ENCODE measurements at places on chromosomes 12 and 14.

GRCh38 chr14:51282517-51282916 lies 42.5 kb downstream of the TMX1 start:
- no peak for DNase-seq

- no peak for DNase-seq
These were observed 19.7 kb upstream of the FOXJ2 start for GRCh38 chr12:8012651-8013309.

DNA sequence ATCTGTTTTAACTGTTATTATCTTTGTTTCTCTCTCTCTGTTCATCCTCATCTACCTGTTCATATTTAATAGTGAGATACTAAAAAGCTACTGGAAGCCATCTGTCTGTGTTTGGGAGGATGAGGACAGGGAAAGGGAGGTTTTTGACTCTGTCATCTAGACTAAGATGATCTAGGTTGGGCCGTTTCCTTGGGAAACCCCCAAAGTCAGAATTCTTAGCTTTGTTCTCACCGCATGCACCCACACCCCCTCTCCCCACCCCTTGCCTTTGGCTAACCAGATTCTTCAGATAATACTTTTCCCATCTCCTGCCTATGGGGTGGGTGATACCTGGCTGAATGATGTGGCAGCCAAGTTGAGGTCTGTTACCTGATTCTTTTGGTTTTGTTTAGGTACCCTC lies 73.0 kb downstream of the PRICKLE1 start:
- no peak for DNase-seq

DNA sequence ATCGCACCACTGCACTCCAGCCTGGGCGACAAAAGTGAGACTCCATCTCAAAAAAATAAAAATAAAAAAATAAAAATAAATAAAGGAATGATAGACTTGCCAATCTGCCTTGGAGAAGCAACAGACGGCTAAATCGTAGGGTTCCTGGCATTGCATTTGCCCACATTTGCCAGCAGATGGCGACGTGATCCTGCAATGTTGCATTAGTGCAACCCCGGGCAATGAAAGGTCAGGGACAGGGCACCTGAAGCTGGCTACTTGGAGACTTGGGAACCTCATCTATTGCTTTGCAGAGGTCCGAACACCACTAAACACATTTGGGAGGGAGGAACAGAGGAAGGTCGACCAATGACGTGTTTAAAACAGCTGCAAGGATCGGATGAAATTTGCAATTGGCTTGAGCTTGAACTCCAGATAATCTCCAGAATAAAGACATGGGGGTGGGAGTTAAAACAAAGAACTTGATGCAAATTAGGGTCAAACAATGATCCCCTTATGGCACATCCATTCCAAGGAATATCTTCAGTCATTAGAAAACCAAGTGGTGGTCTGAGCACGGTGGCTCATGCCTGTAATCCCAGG lies 34.6 kb downstream of the SPRING1 start:
- DNase-seq = peak; percentile 59

DNA sequence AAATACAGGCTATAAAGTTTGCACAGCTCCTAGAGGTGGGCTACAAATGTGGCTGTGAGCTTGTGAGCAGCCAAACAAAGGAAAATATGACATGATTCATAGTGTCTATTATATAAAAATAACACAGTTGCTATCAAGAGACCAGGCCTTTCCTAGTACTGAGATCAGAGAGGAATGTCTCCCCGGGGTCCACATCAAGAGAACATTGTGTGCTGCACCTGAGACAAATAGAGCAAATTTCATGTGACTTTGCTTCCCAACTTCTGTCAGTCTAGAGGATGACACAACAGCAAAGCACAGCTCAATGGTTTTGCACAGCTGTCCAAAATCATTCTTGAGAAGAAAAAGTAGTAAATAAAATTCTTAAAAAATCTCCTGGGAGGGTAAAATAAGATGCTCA lies 297.5 kb upstream of the PRKD1 start:
- no peak for DNase-seq

DNA sequence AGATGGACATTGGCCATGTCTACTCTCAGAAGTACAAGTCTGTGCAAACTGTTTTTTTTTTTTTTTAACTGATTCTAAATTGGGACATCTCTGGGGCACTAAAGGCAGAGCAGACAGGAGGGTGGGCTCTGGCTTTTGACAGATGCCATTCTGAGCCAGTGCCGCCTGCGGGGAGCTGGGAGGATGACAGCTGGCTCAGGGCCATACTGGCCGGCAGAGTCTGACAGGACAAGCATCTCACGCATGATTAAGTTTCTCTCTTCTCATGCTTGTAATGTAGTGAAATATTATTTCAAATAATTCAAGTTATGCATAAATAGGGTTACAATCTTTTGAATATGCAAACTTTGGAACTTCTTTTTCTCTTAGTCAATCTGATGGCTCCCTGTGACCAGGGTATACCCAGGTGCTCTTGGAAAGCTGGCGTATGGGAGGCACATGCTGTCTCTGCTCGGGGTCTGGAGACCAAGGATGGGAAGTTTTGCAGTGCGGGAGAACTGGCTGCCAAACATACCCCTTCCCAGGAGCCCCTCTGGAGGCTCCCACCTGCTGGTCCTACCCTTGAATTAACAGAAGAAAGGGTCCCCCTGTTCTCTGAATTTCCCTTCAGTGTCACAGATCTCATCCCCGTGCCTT lies 7.6 kb downstream of the CDCA4 start:
- DNase-seq = no peak

- DNase-seq = no peak
These were observed 96.9 kb downstream of the PIWIL1 start for GRCh38 chr12:130434560-130434959.

DNA sequence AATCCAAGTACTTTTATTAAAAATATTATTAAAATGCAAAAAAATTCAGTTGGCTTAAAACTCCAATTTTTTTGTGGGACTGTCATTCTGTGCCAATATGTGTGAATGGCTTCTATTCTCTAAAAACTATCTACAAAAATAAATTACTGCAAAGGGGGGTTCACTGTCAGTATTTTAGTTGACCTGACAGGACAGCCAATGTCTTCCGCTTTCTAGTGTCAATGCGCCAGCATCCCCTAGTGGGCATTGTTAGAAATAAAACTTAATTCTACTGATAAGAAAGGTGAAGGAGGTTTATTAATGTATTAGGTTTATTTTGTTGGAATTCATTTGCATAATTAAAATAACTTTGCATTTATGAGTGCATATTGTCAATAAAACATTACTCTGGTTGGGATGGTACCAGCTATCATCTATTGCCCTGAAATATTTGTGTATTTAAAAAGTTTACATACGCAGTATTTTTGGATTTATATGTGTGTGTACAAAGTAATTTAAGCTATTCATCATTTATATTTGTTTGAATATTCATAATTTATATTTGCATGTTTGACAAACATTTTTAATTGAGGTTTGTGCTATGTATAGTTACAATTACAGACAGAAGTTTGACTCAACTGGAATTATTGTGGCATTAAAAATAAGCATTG lies 527.2 kb downstream of the FLRT2 start:
- DNase-seq = no peak

GRCh38 chr14:103385929-103386712 lies 906 bp downstream of the MARK3 start:
- DNase-seq = no peak

- DNase-seq = no peak
These were observed 531.3 kb downstream of the GALC start for GRCh38 chr14:87461704-87462103.

- no peak for DNase-seq
These were observed 103.3 kb upstream of the BTG1 start for GRCh38 chr12:92248977-92249376.

GRCh38 chr12:15157269-15157671 lies 63.9 kb downstream of the RERG start:
- DNase-seq = no peak

DNA sequence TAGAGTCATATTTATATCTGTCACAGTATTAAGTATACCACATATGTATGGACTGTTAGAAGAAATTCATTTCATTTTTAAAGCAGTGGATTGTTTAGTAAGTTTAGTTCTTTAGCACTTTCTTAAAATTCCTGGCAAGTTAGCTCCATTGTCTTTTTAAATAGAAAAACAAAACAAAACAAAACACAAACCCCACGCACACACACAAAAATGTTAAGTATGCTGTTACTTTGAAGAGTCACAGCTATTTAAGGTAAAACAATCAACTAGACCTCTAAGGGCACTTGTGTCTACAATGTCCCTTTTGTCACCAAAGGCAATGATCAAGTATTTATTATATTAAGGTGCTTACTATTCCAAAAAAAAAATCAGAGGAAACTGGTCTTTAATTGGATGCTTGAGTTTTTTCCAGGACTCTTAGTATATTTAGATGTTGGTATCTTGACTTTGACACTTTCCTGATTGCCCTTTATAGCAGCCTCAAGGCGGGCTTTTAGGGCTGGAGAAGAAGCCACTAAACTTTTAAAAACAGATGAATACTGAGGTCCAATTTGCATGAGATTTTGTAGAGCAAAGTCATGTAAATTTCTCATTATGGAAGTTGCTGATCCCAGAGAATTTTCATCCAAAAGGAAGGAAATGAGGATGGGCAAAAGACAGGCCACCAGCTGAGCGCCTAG lies 85.5 kb upstream of the HECTD1 start:
- no peak for DNase-seq

- no peak for DNase-seq
These were observed 905 bp upstream of the CIPC start for GRCh38 chr14:77097006-77097699.

GRCh38 chr14:90828642-90829487 lies 12.6 kb upstream of the TTC7B start:
- DNase-seq = no peak

DNA sequence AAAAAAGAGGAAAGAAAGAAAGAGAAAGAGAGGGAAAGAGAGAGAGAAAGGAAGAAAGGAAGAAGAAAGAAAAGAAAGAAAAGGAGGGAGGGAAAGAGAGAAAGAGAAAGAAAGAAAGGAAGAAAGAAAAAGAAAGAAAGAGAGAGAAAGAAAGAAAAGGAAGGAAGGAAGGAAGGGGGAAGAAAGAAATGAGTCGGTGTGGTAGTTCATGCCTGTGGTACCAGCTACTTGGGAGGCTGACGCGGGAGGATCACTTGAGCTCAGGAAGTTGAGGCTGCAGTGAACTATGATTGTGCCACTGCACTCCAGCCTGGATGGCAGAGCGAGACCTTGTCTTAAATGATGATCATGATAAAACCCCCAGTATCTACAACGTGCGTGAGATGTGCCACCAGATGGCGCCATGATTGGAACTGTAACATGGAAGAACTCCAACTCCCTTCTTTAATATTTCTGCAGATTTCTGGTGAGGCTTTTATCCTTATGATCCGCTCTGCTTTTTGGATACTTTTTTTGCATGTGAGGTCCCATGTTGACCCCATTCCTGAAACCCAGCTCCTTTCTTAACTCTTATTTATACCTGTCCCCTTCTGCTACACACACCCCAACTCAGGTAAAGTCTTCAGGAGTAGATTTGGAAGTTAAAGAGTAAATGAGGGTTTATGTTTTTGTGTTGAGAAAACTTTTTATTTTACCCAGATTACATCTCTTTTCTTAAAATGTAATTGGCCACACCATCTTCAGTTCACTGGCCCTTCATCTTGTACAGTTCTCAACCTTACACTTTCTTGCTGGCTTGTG lies 25.6 kb downstream of the RNASE10 start:
- peak; percentile 47 for DNase-seq

GRCh38 chr12:1189163-1189562 lies 198.1 kb downstream of the ERC1 start:
- no peak for DNase-seq

DNA sequence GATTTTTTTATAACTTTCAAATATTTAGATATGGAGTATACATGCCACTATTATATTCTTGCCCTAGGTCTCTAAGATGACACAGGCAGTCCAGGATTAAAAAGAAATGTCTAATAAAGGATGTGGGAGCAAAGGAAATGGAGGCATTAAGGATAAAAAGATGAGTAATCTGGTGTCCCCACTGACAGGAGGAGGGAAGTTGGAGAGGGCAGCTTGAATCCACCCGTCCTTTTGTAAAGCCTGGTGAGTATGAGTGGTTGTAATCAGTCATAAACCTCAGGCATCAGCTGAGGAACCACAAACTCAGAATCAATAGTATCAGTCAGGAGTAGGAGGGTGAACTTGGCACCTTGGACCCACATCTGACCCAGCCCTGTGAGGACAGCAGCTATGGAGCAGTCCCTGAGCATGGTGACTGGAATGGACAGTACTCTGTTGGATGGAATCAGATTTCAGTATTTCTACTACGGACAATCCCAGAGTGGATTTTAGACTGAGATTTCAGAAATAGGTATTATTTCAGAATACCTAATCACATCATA lies 100.5 kb downstream of the EXOC5 start:
- DNase-seq = no peak

- no peak for DNase-seq
These were observed 52.5 kb upstream of the MYL2 start for GRCh38 chr12:110972866-110973265.

DNA sequence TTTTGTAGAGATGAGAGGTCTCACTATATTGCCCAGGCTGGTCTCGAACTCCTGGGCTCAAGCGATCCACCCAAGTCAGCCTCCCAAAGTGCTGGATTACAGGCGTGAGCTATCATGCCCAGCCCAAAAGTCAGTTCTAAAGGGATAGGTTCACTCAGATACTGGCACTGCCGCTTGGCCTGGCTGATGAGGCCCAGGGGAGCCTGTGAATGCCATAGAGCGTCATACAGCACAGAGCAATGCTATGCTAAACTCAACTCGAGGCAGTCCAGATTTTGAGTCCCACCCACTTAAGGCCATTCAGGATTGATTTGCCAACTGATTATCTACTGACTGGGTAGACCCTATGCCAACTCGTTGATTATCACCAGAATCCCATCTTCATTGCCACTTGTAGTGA lies 179.4 kb downstream of the ESR2 start:
- no peak for DNase-seq

DNA sequence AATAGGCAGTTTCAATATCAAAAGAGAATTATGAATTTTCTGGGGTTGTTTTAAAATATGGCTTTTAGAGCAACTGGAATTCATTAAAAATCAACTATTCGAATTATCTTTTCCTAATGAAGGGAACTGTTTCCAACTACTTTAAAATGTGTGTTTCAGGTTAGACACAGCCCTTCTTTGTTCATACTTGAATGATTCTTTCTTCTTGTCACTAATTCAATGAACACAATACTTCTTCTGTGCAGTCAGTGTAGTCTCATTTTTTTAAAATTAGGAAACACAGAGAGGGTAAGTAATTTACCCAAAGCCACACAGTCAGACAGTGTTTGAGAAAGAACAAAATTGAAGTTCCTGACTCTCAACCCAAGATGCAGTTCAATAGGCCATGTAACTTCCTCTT lies 414.0 kb downstream of the CCDC91 start:
- no peak for DNase-seq

GRCh38 chr12:90075685-90076084 lies 367.0 kb upstream of the ATP2B1 start:
- DNase-seq = no peak

GRCh38 chr14:73753887-73754795 lies 40.0 kb upstream of the PNMA1 start:
- no peak for DNase-seq

All from anterior cingulate cortex (tissue), 58 donors.